Dermis blood vessel endothelial cell (primary cell): ENCODE measurements at places on chromosomes 6 and 20. TPM values are rescaled to one million over a fixed set of nuclear protein-coding genes. Genes with fewer than 3 reads are reported as not detected.

LTV1 gene
- 17.0 and 30.2 TPM in 2 replicates for total RNA-seq

OXT gene
- total RNA-seq: not detected in 2 replicates

UCKL1 gene
- total RNA-seq: 40.7 and 46.4 TPM in 2 replicates

NAA20 gene
- total RNA-seq: 34.3 and 35.4 TPM in 2 replicates

TRIM31 gene
- total RNA-seq: not detected in 2 replicates

DNA sequence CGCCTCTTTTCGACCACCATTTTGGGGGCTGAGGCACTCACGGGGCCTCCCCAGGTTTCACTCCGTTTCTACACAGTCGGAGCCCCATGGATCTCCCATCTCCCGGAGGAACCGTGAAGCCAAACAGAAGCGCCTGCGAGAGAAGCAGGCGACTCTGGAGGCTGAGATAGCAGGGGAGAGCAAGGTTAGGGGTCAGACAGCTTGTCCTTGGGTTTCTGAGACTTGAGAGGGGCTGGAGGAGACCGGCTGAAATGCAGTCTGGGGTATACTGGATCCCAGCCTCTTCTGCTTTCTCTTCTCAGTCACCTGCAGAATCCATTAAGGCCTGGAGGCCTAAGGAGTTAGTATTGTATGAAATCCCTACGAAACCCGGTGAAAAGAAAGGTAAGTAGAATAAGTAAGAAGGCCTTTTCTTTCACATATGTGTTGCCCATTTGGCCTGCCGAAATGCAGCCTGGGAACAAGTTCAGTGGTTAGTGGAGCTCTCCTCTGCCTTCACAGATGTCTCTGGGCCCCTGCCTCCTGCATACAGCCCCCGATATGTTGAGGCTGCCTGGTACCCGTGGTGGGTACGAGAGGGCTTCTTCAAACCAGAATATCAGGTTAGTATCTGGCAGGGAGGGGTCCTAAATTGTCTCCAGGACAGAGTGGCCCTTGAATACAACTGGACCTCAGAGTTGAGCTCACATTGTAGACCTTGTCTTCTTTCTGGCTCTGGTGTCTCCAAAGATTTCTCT lies 984 bp downstream of the VARS2 start:
- no peak for DNase-seq

DNA sequence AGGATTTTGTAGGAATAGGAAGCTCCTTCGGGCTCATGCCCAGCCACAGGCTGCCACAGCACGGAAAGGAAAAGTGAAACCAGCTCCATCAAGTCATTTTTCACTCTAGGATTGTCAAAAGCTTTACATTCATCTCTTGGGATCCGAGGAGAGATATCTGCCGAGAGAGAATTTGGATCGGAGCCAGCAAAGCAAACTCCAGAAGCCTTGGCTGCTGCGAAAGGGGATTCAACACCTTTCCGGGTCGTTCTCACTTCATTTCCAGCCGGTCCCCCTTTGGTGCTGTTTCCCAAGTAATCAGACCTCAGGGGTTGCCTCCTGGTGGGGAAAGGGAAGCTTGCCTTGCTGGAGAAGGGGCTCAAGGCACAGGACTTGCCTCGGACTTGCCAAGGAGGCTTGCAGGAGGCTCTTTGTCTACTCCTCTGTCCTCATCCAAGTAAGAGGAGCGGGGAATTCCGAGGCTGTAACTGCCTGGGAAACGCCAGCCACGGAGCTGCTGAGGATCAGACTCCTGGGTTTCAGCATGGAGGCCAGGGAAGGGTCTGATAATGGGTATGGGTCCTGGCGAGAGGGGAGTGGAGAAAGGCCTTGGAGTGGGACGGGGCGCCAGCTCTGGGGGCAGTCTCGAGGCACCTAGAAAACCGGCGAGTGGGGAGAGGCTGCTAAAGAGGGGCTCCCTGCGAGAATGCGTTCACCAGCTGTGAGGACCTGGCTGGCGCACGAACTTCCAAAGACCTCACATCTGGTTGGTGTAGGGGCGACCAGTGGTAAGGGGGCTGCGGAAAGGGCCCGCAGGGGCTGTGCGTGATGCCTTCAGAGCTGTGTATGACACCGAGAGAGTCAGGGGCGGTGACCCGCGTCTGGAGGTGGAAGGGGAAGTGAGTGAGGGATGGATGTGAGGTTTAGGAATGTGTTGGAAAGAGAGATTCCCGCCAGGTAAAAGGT lies 702 bp downstream of the ETV7 start:
- DNase-seq: peak; percentile 64

GRCh38 chr6:43921039-43921438 lies 151.0 kb downstream of the VEGFA start:
- no peak for DNase-seq

- no peak for DNase-seq
Observed at GRCh38 chr6:52570291-52570700, 6.6 kb downstream of the TRAM2 start.

- no peak for DNase-seq
Observed at GRCh38 chr6:71810880-71811279, 75.5 kb upstream of the RIMS1 start.

- no peak for DNase-seq
Observed at GRCh38 chr20:39433466-39433865, 471.3 kb downstream of the DHX35 start.

DNA sequence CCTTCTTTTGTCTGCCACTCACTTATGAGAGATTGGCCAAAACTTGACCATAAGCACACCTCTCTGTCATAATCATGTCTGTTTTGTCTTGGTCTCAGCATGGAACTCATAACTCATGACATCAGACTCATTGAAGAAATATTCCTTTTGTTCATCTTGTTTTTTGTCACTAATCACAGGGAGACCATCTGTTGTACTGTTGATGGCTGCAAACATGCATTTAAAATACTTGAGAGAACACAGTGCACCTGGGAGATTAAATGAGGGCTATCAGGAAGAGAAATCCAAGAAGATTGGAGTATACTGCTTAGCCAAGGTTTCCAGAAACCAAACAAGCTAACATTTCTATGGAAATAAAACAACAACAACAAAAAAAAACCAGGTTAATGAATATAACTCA lies 689.7 kb downstream of the EPM2A start:
- peak; percentile 5 for DNase-seq

- no peak for DNase-seq
Observed at GRCh38 chr6:41162687-41163418, at the start of gene TREM2. Gene TREM2, minus strand, starts transcription at chr6:41163116. Its CDS starts 34 bp downstream, at chr6:41163082.

DNA sequence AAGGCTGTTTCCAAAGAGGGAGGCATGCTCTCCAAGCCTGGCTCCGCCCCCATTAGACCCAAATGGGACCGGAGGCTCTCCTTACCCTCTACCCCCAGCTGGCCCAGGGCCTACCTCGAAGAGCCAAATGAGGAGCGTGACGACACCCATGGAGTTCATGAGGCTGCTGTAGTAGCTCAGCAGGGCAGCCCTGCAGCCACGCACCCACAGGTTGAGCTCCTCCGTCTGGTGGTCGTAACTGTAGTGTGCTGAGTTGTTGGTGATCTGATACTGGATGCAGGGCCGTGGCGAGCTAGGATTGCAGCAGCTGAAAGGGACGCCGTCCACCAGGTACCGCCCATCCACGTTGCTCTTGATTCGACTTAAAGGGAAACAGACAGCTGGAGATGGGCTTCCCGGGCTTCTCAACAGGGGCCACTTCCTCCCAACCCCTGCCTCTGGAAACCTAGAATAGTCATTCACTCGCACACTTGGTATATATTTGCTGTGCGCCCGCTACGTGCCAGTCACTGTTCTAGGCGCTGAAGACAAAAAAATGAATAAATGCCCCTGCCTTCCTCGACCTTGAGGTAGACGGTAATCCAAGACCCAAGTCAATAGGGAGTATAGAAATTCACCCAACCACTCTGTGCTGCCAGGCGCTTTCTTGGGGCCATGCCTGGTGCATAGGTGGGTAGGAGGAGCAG lies 18.0 kb downstream of the PRPH2 start:
- no peak for DNase-seq

DNA sequence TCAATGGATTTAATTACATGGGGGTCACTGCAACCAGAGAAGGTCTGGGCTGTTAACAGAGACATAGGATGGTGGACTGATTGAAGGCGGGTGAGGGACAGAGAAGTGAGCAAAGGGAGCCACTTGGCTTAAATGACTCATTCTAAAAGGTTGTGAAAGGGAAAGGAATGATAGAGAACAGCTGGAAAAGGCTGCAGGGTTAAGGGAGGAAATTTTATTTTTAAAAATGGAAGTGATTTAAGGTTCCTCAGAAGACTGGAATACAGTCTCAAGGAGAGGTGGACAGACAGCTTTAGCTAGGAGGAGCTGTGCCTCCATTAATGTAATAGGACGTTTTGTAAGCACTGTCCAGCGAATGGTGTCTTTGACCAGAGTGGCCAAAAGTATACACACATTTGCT lies 46.7 kb downstream of the RGS17 start:
- no peak for DNase-seq

DNA sequence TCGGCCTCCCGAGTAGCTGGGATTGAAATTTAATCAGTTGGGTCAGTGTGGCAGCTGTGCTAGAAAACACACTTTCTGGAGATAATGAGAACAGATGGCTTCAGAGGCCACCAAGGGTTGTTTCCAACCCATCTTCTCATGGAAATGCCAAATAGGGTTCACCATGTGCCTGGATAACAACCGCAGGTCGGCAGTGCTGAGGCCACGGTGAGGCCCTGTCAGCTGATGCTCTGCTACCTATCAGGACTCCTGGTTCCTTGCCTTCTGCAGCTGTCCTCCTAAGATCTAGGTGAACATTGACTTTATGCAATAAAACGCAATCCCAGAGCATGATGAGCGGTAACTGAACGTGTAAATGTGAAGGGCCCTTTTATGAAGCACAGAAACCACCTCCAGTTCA lies 139.3 kb upstream of the SNX9 start:
- no peak for DNase-seq

GRCh38 chr6:110430236-110430635 lies 14.9 kb upstream of the DDO start:
- DNase-seq: no peak

DNA sequence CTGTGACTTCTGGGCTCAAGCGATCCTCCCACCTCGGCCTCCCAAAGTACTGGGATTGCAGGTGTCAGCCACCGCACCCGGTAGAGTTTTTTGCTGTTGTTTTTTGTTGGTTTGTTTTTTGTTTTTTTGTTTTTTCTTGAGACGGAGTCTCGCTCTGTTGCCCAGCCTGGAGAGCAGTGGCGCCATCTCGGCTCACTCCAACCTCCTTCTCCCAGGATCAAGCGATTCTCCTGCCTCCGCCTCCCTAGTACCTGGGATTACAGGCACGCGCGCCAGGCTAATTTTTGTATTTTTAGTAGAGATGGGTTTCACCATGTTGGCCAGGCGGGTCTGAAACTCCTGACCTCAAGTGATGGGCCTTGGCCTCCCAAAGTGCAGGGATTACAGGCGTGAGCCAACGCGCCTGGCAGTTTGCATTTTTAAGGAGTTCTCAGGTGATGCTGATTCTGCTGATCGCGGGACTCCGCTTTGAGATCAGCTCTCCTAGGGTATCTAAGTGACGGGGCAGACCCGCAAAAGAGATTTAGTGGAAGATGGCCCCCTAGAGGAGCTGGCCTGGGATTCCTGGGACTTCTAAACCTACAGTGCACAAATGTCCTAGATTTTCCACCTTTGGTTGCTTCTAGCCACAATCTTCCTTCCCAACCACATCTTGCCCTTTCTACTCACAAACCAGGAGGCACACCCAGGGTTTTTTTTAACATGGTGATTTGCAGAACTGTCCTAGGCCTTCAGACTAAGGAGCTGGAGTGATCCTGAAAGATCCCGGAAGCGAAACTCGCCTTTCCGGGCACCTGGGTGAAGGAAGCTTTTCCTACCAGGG lies 45.2 kb downstream of the DPPA5 start:
- DNase-seq: peak; percentile 20

DNA sequence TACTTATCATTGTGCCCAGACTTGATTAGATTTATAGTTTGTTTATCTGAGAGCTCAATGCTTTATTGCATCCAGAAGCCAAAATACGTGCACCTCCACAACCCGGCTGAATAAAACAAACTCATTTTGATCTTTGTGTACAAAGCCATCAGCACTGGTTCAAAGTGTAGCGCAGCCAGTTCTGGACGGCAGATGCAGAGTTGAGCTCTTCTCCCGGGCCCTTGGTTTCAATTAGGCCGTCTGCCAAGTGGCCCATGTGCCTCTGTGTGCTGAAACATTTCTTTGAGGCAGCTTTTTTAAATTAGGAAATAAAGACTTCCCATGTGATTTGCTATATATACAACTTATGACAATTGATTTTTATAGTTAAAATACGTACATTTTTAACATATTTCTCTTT lies 96.2 kb upstream of the RSPO3 start:
- DNase-seq: peak; percentile 4

GRCh38 chr6:139337830-139338229 lies 36.6 kb downstream of the CITED2 start:
- DNase-seq: no peak

- no peak for DNase-seq
Observed at GRCh38 chr6:105321728-105322127, 81.2 kb downstream of the PREP start.

DNA sequence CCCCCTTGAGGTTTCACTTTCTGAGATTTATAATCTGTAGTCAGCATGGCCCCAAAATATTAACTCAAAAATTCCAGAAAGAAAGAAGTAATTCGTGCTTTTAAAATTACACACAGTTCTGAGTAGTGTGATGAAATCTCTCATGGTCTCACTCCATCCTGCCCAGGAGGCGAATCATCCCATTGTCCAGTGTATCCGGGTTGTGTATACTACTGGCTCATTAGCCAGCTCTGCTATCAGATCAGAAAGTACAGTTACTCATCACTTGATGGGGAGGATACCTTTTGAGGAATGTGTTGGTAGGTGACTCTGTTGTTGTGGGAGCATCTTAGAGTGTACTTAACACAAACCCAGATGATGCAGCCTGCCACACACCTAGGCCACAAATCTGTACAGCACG lies 65.2 kb downstream of the CDC5L start:
- DNase-seq: peak; percentile 34

- no peak for DNase-seq
Observed at GRCh38 chr6:52356017-52356416, 5.9 kb upstream of the PAQR8 start.

DNA sequence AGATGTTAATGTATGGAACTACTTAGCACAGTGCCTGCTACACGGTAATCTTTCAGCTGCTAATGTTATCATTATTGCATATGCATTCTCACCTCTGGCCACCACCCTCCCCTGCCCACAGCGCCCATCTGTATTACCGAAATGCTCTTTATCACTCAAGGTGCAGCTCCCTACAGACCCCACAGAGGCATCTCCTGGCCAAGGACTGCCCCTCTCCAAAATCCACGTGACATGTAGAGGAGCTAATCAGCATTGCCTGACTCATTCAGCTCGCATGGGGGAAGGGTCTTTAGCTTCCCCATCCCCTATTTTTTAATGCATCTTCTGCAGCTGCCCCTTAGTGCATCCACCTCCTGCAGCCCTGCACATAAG lies 41.8 kb downstream of the SLC22A23 start:
- no peak for DNase-seq

GRCh38 chr6:90695316-90695715 lies 108.4 kb upstream of the MAP3K7 start:
- DNase-seq: no peak

DNA sequence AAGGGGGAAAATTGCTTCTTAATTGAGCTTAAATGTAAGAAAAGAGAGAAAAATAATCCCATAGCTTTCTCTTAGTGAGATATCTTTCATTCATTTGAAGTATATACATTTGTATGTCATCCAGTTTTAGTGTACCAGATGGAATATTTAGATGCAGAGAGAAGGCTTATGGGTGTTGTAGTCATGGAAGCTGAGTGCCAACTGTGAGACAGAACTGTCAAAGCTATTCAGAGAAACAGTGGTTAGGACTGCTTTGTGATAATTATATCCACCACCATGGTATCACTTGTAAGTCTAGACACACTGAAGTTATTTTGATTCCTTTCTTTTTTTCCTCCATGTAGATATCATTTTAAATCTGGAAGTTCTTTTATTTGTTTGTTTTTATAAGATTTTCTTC lies 524.3 kb upstream of the EPHA7 start:
- no peak for DNase-seq
